NCI-H1417 treated with DMSO at 0.1 percent for 48 hours (cell line): ENCODE measurements at places on chromosomes 1 and 21.

- no peak for DNase-seq
Measured at GRCh38 chr1:34866762-34867109, 7.2 kb upstream of the SMIM12 start.

GRCh38 chr1:184300446-184300845, 86.4 kb upstream of the C1orf21 start:
- DNase-seq = no peak

DNA sequence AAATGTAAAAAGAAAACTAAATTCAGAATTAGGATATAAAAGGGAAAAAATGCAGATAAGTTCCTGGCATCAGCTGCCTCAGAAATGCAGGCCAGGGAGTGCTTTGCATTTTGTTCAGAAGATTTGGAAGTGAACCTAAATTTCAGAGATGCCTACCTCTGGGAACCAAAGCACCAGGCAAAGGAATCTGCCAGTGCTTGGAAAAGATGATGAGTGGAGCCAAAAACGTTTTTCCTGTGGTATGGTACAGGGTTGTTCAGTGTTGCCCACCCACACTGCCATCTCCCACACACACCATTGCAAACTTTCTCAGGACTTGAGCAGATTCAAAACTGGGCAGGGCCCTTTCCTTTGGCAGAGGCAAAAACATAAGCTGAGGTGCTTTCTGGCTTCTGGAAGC, 349.5 kb downstream of the TGFB2 start:
- DNase-seq = no peak

- no peak for DNase-seq
Measured at GRCh38 chr1:155940482-155940992, 901 bp upstream of the RXFP4 start.

DNA sequence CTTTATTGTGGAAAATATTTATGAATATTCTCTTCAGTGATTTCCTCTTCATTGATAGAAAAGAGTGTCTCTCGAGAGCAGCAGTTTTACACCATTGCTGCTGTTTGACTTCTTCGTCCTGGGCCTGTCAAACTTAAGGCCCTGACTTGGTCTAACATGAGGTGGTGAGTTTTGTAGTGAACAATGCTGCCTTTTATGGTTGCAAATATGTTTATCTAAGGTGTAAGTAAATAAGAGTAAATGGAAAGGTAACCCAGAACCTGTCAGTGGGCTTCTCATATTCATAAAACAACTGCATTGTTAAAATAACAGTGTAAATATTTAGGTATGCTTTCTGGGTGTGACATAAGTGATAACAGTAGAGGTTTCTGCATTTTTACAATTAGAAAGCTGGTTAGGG, 62.8 kb upstream of the SCCPDH start:
- DNase-seq = no peak

- no peak for DNase-seq
Measured at GRCh38 chr1:26539722-26540121, 10.2 kb downstream of the RPS6KA1 start.

DNA sequence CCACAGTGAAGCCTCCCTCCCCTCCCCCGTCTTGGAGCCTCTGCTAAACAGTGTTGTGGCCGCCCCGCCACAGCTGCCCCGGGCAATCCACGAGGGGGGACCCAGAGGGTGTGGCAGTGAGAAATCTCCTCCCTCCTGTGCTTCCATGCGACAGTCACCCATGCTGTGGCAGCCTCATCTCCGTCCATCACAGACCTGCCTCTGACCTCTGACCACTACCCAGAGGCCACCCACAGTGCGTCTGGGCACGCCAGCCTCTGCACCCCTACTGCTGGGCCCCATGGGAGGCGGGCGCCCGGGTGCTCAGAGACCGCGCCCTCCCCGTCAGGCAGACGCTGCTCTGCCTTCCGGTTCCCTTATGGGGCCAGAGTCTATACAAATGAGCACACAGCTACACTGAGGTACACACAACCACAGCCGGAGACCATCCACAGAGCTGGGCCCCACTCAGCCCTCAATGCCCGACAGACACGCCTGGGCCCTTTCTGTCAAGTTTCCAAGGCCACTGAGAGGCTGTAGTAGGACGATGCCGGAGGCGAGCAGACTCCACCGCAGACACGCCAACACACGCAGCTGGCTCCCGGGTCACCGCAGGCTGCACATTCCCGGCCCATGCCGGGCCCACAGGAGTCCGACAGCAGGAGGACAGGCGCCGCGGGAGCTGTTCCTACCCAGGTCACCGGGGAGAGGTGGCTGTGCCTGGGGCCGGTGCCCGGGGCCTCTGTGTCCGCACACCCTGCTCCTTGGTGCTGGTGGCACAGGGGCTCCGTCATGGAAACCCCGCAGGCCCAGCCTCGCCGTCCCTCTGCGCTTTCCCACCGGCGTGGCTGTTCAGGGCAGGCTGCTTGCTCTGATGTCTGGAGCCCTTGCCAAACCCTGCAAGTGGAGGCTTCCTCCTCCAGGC, 23.9 kb upstream of the TMEM52 start:
- no peak for DNase-seq

GRCh38 chr1:37836788-37837187, 22.6 kb downstream of the MTF1 start:
- DNase-seq = no peak

DNA sequence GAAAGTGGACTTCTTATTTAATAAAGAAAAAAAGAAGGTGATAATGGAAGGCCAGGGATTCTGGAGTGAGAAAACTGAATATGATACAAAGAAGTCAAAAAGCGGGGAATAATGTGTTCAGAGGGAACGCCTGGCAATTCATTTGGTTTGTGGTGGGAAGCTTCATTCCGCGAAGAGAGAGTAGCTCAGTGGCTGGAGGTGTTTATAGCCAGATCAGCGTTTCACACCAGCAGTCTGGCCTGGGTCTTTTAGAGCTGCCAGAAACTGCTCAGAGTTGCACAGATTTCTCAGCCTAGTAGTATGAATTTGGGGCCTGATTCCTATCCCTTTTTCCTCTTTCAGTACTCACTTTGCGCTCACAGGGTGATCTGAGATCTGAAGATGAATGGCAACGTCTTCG, 67.8 kb upstream of the IPO9 start:
- no peak for DNase-seq

GRCh38 chr1:178723546-178723945, 1.5 kb upstream of the RALGPS2 start:
- DNase-seq = no peak

DNA sequence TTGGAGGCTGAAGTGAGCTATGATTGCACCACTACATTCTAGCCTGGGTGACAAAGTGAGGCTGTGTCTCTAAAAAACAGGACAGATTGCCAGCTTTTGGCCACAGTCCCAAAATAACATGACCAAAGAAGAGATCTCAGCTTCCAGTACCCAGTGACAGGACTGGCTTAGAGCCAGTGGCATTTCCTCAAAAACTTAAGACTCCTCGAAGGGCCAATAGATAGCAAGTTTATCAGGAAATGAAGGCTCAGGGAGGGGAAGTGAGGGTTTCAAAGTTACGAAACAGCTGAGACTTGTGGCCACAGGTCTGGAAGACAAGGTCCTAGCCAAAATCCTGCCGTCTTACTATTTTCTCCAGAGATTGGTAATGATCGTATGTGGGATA, 6.3 kb upstream of the TMEM39B start:
- no peak for DNase-seq

- DNase-seq = peak; percentile 31
Measured at GRCh38 chr1:226125097-226125630, 61.4 kb downstream of the ACBD3 start.

DNA sequence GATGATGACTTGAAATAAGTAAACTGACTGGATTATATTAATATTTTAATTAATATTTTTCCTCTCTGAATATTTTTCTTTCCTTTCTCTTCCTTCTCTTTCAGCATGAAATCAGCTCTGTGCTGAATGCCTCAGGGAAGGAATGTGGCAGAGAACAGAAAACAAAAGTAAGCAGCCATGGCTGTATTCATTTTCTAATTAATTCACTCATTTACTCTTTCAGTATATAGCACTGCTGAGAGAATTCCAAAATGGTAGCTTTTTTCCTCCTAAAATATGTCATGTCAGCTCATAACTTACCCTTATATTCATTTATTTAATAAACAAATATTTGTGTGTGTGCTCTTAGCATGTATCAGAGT, 522.5 kb downstream of the PTPRC start:
- no peak for DNase-seq

GRCh38 chr1:244191581-244191980, 140.5 kb downstream of the ZBTB18 start:
- DNase-seq = no peak

- DNase-seq = no peak
Measured at GRCh38 chr1:150144606-150145005, 5.1 kb upstream of the PLEKHO1 start.

- DNase-seq = no peak
Measured at GRCh38 chr1:155529109-155529508, 33.5 kb downstream of the ASH1L start.

GRCh38 chr1:218568962-218569550, 223.9 kb downstream of the TGFB2 start:
- DNase-seq = no peak

DNA sequence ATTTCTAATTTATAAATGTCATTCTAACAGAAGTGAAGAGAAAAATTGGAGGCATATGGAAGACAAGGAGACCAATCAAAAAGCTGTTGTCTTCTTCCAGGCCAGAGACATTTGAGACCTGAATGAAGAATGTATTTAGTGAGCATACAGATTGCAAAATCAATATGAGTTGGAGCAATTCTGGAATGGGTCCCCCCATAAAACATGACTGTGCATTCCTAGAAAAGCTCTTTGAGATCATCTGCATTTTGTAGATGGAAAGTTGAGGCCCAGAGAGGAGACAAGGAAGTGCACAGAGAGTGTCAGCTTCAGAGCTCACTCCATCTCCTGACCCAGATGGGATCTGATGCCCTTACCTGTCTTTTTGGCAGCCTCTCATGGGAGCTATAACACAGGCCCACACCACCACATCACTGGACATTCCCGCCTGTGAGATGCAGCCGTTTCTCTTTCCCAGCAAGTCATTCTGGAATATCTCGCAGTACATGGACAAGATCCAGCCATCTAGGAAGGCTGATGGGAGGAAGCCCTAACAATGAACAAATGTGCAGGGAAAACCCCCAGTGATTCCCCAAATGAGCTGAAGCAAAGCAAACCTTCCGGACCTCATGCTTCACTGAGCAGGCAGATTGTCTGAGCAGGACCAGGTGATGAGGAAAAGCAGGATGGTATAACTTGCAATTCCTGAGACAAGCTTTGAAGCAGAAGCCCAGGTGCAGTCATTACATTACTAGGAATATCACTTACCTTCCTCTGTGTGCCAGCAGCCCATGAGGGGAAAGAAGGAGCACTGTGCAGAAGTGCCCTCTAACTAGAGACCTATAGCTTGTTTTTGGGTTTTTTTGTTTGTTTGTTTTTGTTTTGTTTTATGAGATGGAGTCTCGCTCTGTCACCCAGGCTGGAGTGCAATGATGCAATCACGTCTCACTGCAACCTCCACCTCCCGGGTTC, 445.6 kb downstream of the PLPP3 start:
- no peak for DNase-seq

DNA sequence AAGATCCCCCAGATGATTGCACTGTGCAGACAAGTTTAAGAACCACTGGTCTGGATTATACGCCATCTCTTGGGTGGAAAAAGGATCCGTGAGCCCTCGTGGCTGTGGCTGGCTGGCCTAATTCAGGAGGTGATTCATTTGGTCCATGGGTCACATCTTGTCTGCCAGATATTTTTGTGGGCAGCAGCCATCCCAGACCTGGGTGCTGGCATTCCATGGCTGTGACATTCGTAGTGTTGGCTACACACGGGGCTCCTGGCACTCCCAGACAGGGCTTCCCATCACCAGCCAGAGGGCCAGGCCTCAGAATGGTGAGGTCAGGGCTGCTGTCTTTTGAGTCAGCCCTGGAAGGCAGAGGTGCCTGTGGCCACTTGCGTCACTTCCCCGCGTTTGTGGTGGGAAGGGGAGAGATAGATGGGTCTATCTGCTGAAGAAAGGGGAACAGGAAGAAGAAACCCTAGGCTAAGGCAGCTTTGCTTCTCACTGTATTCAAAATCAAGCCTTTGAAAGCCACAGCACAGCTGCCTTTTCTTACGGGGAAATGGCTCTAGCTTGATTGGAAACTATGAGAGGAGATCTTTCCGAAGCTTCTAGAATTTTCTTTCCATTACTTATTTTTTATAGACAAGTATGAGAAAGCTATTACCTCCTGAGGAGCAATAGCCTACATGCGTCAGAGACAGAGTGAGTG, 32.4 kb downstream of the EIF2D start:
- no peak for DNase-seq

- no peak for DNase-seq
Measured at GRCh38 chr1:114318961-114319360, 165.3 kb upstream of the SYT6 start.

GRCh38 chr21:41768437-41769042, 1.7 kb upstream of the RIPK4 start:
- DNase-seq = no peak

DNA sequence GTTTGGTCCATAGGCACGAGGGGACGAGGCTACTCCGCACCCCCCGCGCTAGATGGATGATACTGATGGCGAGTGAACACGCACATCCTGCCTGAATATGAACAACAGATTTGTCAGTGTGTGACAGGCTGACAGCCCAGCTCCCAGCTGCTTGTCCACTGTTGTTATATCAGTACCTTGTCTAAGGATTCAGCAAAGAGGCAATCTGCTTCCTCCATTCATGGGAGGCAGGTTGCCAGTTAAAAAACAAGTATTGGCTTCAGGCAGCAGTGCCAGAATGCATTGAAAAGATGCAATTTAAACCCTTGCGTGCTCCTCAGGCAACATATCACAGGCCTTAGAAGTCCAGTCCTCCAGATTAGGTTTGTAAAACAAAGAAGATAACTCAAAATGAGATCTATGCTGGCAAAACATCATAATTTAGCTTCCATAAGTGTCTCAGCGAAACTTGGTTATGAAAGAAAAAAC, 223.3 kb downstream of the GPATCH2 start:
- no peak for DNase-seq

- no peak for DNase-seq
Measured at GRCh38 chr1:116873680-116874271, 35.9 kb upstream of the PTGFRN start.

GRCh38 chr21:46229923-46230260, 1.3 kb upstream of the LSS start:
- DNase-seq = no peak

- DNase-seq = no peak
Measured at GRCh38 chr1:112464501-112464900, 44.3 kb upstream of the WNT2B start.

DNA sequence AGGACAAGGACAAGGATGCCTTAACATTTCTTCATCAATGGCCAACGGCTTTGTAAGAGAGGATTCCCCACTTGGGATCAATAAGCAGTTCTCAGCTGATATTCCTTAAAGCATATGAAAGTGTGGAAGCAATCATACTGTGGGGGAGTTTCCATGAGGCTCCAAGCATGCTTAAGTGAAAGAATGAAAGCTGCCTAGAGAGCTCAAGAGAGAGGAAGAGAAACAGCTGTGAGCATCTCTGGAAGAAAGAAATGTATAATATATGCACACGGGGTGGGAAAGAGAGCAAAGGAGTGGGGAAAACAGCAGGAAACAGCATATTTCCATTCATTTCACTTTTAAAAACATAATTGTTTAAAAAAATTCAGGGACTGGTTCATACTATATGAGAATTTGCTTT, 94.7 kb upstream of the WARS2 start:
- no peak for DNase-seq

- no peak for DNase-seq
Measured at GRCh38 chr1:184647471-184647870, 107.2 kb downstream of the EDEM3 start.

- DNase-seq = no peak
Measured at GRCh38 chr21:32494934-32495709, 82.6 kb downstream of the EVA1C start.
